ENCODE measurements at places on chromosomes 12 and 14. TPM values are rescaled to one million over a fixed set of nuclear protein-coding genes. Genes with fewer than 3 reads are reported as not detected.

Gene JKAMP
- total RNA-seq, result 29.0 TPM

Gene KCNC2
- total RNA-seq, result not detected

Gene GABARAPL1
- 7.0 TPM for total RNA-seq

Gene ACOT6
- not detected for total RNA-seq

Gene STAC3
- 9.1 TPM for total RNA-seq

Gene DAD1
- total RNA-seq, result 178 TPM

Gene CLEC4D
- total RNA-seq, result not detected
